ENCODE measurements at places on chromosomes 4 and X.

GRCh38 chr4:2595952-2596552 is 59.6 kb downstream of the FAM193A start:
- no peak for DNase-seq

GRCh38 chrX:96696462-96696861 is 11.8 kb downstream of the DIAPH2 start:
- no peak for DNase-seq

GRCh38 chrX:13661735-13662288 is 8.9 kb downstream of the TCEANC start:
- DNase-seq: no peak

DNA sequence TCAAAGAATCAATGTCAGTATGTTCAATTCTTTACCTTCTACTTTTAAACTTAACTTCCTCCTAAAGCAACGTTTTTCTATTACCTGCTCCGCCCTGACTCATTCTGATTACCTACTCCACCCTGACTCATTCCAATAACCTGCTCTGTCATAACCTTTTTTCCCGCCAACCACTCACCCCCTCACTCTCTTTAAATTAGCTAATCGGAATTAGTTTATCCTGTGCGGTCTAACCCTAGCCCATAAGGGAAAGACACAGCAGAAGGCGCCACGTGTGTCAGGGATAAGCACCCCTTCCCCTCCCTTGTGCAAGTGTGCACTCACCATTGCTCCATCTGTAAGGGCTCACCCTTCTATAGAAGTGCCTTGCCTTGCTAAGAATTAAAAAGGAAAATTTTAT is 64.4 kb downstream of the EIF4E start:
- no peak for DNase-seq

DNA sequence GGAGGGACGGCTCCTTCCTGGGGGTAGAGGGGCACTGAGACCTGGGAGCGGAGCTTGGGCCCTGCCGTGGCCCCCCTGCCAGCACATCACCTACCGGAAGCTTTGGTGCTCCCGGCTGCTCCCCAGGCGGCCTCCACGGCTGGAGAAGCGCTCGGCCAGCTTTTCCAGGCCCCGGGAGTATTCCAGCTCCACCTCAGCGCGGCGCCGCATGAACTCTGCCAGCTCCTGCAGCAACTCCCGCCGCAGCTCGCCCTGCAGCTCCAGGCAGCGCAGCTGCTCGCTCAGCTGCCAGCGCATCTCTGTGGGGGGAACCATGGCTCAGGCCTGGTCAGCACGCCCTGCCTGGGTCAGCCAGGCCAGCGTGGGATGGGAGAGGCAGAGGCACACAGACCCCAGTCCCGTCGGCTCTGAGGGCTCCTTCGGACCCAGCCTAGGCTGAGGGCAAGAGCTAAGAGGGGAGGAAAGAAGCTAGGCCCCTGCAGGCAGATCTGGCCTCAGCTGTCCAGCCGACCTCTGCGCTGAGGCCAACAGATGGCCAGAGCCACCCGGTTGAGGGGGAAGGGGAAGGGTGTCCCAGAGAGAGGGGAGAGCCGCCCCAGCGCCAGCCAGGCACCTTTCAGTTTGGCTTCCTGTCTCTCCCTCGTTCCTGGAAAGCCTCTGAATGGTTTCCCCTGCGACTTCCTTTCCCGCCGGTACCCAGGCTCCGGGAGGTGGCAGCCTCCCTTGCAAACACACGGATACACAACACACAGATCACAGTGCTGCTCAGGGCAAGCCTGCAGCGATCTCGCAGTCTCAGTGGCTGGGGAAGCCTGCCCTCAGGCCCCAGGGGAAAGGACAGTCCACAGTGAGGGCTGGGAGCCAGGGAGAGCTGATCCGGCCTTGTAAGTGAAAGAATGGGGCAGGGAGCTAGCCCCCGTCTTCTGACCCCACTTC is 4.3 kb downstream of the ARHGAP4 start:
- DNase-seq: no peak

DNA sequence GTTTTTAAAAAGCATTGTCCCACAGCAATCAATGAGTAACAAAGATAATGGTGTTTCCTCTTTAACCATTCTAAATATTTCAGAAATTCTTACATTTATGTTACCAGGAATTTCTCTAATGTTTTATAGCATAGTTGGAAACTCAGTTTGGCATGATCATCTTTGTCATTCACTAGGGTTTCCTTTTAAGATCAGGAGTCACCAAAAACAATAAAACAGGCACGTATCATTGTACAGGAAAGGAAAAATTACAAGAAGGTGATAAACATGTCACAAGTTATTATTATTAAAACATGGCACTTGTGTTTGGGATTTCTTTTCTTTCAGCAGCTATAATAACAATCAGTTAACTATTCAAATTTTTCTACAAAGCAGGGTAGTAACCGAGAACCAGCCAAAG is 84.0 kb downstream of the SLC10A7 start:
- no peak for DNase-seq

Measured in HS-27A (cell line).